ENCODE measurements at places on chromosomes 11 and 22.

DNA sequence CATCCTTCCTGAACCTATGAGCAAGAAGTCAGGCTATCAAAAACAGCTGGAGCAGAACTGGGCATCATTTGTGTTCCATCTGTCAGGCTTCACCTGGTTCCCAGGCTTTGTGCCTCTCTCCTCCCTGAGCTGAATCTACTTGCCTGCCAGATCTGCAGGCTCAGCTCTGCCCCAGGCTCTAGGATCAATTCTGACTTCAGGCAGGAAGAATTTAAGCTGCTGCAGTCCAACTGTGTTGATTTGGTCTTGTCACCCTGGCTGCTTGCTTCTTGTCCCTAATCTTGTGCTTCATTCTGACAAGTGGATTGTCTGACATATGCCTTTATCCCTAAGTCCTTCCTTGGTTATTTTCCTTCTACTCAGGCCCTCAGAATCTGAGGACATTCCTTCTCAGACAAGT lies 31.6 kb upstream of the CADM1 start:
- DNase-seq, result no peak

DNA sequence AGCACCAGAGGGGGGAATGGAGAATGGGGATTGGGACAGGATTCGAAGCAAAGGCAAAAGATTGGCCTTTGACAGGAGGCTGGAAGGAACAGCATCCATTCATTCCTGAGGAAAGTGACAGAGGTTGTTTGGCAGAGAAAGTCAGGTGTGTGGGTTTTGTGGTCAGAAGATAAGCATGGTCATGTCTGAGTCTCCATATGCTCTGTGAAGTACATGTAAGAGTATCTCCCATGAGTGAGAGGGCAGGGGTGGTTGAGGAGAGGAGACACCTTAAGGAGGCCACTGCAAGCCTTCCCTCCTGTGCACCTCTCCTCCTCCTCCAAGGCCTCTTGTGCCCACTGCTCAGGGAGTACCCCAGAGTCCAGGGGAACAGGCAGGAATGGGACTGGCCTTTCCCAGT lies 1.9 kb upstream of the NLRP10 start:
- DNase-seq, result no peak

DNA sequence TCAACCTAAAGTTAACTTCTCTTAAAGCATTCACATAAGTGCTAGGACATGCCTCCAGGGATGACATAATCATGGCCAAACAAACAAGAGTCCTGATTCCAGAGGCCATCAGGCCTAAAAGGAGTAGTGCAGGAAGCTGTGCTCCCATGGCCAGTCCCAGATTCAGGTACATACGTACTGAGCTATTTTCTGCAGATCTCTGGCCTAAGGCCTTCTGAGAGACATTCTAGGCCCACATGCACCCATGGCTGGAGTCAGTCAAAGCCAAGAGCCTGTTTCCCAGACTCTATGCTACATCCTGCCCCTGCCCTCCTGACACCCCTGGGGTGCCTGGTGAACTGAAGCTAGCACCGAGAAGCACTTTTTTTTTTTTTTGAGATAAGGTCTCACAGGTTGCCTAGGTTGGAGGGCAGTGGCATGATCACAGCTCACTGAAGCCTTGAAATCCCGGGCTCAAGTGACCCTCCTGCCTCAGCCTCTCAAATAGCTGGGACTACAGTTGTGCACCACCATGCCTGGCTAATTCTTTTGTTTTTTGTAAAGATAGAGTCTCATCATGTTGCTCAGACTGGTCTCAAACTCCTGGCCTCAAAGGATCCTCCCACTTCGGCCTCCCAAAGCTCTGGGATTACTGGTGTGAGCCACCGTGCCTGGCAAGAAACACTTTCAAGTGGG lies 553 bp downstream of the CD3D start:
- DNase-seq, result no peak

GRCh38 chr11:19026862-19027261 lies 33.7 kb downstream of the MRGPRX2 start:
- no peak for DNase-seq

- DNase-seq, result no peak
These were observed 453.6 kb downstream of the TMEM135 start for GRCh38 chr11:87491381-87491780.

GRCh38 chr22:29958170-29958569 lies 75.2 kb downstream of the MTMR3 start:
- DNase-seq, result no peak

DNA sequence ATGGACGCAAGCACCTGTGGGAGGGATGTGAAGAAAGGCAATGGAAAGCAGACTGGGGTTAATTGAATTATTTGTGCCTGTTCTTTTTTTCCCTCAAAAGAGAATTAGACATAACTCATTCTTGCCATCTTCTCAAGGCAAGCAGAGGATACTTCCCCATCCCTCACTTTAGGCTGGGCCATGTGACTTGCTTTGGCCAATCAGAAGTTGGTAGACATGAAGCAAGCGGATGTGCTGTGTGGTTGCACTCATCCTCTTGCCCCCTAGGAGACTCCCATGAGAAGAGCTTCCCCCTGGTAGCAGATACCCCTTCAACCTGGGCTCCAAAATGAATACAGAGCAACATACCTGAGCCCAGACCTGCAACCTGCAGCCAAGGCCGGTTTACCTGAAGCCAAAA lies 124.4 kb upstream of the ZC3H12C start:
- no peak for DNase-seq

- DNase-seq, result no peak
These were observed 465.5 kb downstream of the GUCY1A2 start for GRCh38 chr11:106552694-106553203.

DNA sequence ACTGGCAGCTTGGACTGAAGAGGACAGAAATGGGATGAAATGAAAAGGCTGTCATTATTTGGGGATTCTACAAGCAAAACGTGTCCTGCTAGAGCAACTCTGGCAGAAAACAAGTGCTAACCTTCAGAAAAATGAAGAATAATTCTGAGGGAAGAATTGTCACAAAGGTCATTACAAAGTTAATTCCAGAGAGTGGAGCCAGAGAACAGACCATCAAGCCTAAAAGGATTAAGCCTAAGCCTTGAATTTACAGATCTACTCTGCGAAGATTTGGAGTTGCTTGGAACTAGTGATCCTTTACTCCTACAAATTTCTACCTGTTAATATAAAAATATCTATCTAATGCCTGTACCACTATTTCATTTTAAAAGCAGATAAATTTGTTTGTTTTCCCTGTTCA lies 1077.3 kb upstream of the CNTN5 start:
- no peak for DNase-seq

DNA sequence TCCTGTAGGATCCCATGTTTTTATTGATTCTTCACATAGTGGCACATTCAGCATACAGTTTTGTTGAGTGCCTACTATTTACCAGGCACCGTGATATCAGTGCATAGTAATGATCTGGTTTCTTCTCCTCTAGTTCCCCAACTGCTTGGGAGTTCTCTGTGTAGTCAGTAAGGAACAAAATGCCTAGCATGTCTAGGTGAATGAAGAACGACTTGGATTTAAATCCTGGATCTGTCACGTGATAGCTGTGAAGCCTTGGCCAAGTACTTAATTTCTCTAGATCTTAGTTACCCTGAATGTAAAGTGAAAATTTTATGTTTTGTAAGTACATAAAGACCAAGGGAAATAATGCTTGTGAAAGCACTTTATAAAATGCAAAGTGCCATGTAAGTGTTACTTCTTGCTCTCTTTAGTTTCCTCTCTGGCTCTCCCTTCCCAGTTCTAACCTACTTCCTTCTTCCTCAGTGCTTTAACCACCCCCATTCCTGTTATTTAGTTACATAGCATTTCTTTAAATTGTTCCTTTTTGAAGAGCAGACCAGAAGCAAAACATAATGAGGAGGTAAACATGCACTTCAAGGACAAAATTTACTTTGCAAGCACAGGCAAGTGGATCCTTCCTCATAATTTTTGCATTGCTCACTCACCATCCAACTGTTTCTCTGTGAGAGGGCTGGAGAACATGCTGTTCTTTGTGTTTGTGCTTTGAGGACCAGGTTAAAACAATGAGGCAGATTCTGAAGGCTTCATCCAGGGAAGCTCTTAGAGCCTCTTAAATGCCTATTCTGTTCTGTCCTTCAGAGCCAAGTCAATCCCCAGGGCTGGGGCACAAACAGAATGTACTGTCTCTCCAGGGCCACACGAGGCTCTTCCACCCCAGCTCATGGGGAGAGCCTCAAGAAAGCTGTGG lies 353.9 kb upstream of the TENM4 start:
- DNase-seq, result no peak

- DNase-seq, result no peak
These were observed 154.6 kb downstream of the BRD1 start for GRCh38 chr22:49673048-49673447.

DNA sequence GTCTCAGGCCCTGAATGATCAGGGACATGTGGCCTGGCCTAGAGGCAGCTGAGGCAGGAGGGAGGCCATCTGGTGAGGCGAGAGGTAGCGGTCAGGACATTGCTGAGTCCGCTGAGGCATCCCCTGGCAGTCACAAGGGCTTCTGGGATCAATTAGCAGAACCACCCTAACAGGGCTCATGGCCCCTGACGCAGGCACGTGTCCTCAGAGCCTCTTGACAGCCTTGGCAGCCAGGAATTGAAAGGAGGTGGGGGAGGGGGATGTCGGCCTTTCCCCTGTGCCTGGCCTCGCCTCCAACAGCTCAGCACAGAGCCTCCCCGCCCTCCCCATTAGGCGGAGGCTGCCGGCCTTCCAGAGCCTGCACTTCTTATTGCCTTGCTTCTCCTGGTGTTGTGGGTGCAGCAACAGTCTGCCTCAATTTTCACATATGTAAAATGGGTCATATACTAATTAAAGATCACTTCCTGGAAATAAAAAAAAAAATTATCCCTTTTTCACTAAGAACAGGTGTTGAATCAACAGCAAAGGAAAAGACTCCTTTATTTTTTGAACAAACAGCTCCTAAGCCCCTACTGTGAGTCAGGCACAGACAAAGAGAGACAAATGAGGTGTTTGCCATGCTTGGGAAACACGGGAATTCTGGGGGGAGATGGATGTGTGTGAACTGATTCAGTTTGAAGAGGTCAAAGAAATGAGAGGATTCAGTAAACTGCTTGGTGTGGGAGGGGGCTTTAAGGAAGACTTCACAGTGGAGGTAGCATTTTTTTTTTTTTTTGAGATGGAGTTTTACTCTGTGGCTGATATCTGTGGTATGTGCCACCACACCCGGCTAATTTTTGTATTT lies 55.3 kb downstream of the NFAM1 start:
- no peak for DNase-seq

DNA sequence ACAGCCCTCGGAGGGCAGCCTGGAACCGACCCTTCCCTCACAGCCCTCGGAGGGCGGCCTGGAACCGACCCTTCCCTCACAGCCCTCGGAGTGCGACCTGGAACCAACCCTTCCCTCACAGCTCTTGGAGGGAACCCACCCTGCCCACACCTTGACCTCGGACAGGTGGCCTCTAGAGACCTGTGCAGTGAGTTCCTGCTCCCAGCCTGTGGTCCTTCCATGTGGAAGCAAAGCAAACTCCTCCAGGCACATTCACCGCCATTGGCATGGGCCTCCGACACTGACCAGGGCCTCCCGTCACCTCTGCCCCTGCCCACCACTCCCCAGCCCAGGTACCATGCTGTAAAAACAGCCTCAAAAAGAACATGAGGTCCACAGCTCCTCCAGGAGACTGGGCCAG lies 272.1 kb downstream of the BRD1 start:
- no peak for DNase-seq

- no peak for DNase-seq
These were observed 34.7 kb upstream of the NRIP3 start for GRCh38 chr11:9038541-9038940.

DNA sequence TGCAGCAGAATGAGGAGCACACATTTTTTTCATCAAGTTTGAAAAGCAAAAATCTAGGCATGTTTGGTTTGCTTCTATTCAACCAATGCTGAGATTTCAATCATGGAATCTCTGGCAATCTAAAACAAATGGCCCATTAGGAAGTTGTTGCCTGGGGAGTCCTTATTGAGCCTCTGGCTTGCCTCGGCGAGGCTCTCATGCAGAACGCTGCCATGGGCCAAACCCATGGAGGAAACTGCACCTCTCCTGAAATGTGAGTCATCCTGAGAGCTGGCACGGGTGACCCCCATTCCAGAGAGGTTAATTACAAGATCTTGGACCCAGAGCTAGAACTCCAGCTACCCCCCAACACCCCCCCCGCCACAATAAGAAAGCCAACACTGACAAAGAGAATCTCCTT lies 80.7 kb downstream of the MN1 start:
- no peak for DNase-seq

GRCh38 chr22:17120281-17120680 lies 879 bp downstream of the TMEM121B start:
- DNase-seq, result no peak

GRCh38 chr11:100105982-100106358 lies 581.1 kb upstream of the ARHGAP42 start:
- DNase-seq, result no peak

DNA sequence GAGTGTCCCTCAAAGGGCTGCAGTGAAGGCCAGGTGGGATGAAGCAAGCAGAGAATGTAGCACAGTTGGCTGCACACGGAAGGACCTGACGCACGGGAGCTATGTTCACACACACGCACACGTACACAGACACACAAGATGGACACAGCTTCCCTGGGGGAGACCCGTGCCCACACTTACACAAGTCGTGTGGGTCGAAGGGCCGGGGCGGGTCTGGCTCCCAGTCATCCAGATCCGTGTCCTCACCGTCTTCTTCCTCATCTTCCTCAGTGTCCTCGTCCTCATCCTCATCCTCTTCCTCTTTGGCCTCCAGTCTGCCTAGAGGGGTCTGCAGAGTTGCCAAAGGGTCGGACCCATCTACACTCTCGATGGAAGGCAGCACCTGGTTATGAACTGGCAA lies 51.6 kb upstream of the NFRKB start:
- no peak for DNase-seq

DNA sequence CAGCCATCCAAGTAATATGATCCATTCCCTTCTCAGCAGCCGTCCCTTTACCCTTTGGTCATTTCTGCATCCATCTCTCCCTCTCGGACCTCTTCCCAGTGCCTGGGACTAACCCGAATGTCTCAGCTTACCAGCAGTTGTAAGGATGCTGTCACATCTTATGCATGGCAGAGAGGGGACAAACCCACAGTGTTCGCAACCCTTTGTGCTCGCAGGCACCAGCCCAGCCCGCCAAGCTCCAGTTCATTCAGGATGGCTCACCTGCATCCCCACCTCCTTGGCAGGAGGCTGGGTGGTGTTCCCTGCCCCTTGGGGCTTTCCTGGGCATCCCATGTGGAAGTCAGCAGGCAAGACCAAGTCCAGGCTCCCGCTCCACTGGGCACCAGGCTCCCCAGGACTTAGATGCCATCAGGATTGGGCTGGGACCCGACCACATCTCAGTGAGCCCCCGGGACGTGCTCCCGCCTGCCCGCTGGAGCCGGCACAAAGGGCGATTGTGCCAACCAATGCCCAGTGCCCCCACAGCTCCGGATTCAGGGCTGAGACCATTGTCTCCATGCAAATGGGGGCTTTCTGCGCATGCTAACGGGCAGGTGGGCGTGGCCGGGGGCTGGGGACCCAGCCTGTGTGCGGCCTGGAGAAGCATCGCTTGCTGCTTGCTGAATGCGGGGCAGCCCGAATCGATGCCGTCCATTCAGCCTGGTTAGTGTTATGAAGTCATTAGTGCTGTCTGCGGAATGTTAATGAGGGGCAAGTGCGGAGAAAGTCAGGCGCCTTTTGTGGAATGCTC lies 108.6 kb downstream of the KCNQ1OT1 start:
- peak; percentile 1 for DNase-seq

GRCh38 chr11:92870196-92870832 lies 99.1 kb upstream of the MTNR1B start:
- DNase-seq, result no peak

Data from GM19239 (cell line).